ENCODE measurements at places on chromosomes 5 and 9.
A peak's percentile ranks its signal among the peaks of the same experiment; 100 is the strongest.

- no peak for DNase-seq
Observed at GRCh38 chr9:34484678-34485077, 26.1 kb downstream of the DNAI1 start.

- no peak for DNase-seq
Observed at GRCh38 chr5:136043551-136043950, 14.8 kb downstream of the TGFBI start.

DNA sequence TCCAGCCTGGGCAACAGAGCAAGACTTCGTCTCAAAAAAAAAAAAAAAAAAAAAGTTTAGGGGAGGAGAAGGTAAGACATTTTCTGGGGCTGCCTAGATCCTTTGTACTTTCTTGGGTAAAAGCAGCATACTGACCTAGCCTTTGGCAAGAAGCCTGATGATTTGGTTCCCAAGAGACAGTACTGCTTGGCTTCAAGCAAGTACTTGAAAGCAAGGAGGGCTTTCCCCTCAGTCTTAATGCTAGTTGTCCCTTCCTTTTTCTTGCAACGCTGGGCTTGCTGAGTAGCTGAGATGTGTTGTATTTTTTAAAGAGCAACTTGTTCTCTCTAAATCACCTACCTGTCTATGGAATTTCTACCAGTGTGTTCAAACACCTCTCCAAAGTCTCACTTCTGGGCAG lies 76.2 kb downstream of the INSYN2B start:
- no peak for DNase-seq

GRCh38 chr9:125707472-125707804 lies 430 bp upstream of the MAPKAP1 start:
- no peak for DNase-seq

DNA sequence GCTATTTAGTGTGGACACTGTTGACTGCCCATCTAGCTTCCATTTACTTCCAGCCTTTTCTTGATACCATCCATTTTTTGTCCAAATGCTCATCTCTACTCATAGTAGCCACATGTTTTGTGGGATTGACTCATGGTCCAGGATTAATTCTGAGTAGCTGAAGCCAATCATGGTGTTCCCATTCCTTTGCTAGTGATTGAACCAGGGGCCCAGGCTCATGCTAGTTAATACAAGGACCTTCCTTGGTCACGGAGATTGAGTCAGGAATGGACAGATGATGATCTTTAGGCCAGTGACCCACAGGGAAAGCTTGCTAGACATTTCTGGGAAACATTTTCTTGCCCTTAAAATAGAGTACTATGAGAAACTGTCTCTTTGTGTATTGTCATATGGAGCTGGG lies 272.9 kb upstream of the RIOK2 start:
- no peak for DNase-seq

- DNase-seq, result no peak
Observed at GRCh38 chr5:18496041-18496440, 861.8 kb downstream of the TAF11L14 start.

GRCh38 chr5:62152394-62153087 lies 153.5 kb upstream of the KIF2A start:
- DNase-seq, result peak; percentile 71

DNA sequence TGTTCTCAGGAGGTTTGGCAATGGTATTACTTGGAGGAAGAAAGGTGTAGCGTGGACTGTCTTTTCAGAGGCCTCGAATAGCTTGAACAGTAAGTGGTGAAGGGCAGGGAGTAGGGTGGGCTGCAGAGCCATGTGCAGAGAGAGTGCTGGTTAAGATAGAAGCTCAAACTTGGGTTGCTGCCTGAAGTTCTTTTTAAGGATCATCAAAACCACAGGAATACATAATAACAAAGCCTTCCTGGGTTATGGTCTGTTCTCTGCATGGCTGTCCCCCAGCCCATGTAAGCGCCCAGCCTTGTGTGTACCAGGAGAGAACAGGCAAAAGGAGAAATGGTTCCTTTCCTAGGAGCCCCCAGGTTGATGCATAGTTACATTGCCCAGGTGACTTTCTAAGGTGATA lies 43.9 kb downstream of the RCL1 start:
- DNase-seq, result no peak

DNA sequence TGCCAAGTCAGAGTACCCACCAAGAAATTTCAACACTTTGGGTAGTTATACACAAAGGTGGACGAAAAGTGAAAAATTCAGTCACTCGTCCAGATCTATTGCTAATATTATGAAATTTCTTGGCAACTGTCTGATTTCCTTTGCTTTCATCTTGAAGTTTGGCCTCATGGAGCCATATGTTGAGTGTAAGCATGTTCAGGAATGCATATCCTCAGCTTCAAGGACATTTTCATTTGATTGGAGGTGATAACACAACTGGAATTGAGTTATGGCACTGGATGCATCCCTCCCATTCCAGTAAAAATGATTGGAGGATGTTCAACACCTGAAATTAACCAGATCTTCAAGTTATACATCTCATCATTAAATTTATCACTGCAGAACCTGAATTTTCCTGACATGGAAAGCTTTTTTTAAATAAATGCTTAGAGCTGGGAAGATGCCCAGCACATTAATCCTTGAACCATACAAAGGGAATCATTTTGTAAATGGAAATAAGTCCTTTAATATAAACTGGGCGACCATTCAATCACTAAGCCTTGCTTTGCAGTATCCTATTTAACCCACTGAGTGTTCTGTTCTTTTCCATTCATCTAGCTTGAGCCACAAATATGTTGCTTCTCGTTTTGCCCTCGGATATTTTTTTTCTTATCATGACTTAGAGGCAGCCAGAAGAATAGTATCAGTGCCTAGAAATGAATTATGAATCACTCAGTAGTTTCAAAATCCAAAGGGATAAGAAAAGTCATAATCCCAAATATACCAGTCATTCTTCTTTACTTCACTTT lies 273.7 kb upstream of the PIK3R1 start:
- no peak for DNase-seq

GRCh38 chr5:76583163-76584047 lies 39.8 kb downstream of the F2RL2 start:
- DNase-seq, result no peak

DNA sequence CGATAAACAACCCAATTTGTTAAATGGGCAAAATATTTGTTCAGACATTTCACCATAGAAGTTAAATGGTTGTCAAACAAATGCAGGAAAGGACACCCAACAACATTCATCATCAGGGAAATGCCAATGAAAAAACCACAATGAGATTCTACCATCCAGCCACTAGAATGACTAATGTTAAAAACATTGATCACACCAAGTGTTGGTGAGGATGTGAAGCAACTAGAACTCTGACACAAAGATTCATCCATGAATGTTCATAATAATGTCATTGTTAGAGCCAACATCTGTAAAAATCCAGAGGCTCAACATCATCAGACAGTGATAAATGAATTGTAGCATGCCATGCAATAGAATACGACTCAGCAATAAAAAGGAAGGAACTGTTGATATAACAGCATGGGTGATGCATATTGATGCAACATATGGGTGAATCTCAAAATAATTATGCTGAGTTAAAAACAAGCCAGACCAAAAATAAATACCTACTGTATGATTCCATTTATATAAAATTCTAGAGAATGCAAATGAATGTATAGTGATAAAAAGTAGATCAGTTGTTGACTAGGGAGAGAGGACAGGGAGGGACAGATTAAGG lies 55.9 kb upstream of the UNC5A start:
- DNase-seq, result no peak

DNA sequence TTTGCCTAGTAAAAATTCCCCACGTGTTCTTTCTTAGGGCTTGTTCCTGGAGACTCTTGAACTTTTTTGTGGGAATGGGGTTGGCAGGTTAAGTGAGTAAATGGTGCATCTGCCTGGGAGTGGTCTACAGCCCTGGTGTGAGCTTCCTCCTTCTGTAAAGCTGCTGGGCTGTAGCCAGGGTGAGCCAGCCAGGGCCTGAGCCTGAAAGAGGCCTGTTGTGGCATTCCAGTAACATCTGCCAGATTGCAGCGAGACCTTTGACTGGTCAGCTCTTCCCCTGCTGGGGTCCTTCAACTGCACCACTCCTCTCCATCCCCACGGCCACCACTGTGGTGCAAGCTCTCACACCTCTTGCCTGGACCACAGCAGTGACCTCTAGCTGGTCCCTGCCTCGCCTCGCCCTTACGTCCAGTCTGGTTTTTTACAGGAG lies 47.5 kb downstream of the SLC22A5 start:
- peak; percentile 81 for DNase-seq

DNA sequence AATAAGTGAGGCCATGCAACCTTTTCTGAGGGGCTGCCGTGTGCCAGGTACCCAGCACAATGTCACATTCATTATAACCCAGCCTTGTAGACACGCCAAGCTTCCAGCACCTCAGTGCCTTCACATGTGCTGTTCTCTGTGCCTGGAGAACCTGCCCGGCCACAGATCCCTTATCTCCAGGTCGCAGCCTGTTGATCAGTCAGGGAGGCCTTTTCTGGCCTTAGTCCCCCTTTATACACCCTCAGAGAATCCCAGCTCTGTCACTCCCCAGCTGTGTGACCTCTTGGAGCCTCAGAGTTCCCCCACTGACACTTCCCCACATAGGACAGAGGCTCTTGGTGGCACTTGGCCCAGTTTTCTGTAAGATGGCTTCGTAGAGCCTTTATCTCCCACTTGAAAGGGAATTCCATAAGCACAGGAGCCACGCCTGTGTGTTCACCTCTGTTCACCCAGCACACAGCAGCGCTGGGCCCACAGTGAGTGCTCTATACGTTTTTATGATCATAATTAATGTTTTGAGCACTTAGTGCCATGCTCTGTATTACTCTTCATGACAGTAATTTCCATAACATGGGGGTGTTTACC lies 38.7 kb downstream of the NEURL1B start:
- DNase-seq, result no peak

DNA sequence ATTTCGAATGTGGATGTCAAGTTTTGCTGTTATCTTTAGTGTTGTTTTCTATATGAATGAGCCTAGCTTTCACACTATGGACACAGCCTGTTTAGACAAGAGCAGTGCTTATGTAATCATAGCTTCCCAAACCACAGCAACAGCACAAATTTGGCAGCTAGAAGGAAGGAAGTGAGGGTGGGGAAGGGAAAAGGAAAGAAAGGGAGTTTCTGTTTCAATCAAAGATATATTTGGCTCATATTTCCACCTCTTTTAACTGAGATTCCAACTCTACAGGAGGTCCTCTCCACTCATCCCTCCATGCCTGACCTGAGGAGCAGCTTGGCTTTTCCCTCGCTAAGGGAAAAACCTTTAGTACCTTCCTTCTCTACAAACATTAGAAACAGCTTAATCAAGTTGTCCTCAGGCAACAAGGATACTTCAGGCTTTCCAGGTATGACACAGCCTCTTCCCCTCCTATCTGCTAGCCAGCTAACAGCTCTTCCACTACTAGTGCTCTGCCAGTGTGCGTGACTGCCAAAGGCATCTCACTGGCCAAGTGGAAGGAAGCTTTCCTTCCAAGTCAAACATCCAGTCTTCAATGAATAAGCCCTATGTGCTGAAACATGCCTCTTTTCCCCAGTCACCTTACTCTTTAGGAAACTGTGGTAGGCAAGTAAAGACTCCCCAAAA lies 268.6 kb upstream of the PTGER4 start:
- DNase-seq, result peak; percentile 29

GRCh38 chr5:74240783-74241750 lies 399.5 kb downstream of the ENC1 start:
- DNase-seq, result no peak

GRCh38 chr5:136106351-136107031 lies 26.2 kb upstream of the SMAD5 start:
- DNase-seq, result no peak

GRCh38 chr5:95975703-95976102 lies 14.1 kb upstream of the ELL2 start:
- no peak for DNase-seq

DNA sequence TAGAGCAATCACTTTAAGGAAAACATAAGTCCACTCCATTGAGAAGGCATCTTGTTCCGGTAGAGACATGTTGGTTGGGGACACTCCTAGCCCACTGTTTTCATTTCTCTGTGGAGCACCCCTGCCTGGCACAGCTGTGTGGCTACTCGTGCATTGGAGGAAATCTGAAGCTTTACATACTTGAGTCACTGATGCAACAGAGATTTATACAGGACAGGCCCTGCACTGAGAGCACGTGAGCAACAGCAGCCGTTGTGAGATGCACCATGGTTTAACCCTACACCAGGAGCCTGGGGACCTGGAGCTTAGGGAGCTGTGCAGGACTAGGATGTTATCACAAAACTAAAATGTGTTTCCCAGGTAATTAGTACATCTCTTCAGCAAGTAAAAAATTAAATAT lies 230.7 kb upstream of the IRX1 start:
- no peak for DNase-seq

GRCh38 chr9:116791326-116791725 lies 104.2 kb downstream of the TRIM32 start:
- DNase-seq, result no peak

DNA sequence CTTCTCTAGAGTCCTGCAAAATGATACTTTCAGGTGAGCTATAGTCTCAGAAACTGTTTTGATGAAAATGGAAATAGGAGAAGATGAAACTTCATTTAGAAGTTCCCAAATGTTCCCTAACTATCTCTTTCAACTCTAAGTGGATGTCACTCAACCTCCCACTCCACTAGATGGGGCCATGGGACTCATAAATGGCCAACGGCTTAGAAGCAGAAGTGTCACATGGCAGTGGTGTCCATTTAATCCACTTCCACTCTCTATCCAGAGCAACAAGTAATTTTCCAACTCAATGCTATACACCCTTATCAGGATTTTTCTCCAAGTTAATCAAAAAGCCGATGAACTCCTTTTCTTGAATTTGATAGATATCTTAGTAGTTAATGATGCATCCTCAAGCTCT lies 295.7 kb downstream of the EDIL3 start:
- DNase-seq, result peak; percentile 27

- DNase-seq, result no peak
Observed at GRCh38 chr5:180332051-180332517, 21.1 kb downstream of the GFPT2 start.

DNA sequence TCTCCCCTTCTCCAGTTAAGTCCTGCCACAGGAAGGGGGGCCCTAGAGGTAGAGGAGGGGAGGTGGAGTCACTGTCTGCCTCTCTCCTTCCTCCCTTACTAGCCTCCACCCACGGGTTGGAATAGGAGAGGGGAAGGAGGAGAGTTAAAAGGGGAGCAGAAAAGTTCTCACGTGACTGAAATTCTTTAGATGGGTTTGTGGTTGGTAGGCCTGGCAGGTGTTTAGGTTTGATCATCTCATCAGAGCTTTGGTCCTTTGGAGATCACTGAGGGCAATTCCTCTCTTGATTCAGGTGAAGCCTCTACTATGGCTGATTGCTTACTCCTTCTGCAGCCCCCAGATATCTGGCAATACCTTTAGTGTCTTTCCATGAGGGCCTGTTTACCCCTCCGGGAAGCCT lies 24.9 kb upstream of the C5orf63 start:
- DNase-seq, result no peak

GRCh38 chr5:157267025-157267424 lies 1.1 kb downstream of the CYFIP2 start:
- no peak for DNase-seq

- DNase-seq, result no peak
Observed at GRCh38 chr9:34563262-34563661, 26.3 kb downstream of the CNTFR start.

- DNase-seq, result no peak
Observed at GRCh38 chr5:66880401-66880800, 284.2 kb downstream of the MAST4 start.

GRCh38 chr5:36397901-36398536 lies 96.3 kb upstream of the RANBP3L start:
- no peak for DNase-seq
